ENCODE measurements at places on chromosomes 2 and 18.

DNA sequence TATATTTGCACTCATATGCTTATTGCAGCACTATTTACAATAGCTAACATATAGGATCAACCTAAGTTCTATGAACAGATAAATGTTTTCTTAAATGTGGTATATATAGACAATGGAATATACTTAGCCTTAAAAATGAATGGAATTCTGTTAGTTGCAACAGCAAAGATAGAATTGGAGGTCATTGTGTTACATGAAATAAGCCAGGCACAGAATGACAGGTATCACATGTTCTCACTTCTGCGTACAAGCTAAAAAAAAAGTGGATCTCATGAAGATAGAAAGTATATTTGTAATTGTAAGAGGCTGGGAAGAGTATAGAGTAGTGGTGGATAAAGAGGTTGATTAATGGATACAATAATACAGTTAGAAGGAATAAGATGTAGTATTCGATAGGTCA is 255.5 kb upstream of the SETBP1 start:
- DNase-seq: no peak

- no peak for DNase-seq
Observed at GRCh38 chr2:196590286-196590685, 49.2 kb upstream of the CCDC150 start.

DNA sequence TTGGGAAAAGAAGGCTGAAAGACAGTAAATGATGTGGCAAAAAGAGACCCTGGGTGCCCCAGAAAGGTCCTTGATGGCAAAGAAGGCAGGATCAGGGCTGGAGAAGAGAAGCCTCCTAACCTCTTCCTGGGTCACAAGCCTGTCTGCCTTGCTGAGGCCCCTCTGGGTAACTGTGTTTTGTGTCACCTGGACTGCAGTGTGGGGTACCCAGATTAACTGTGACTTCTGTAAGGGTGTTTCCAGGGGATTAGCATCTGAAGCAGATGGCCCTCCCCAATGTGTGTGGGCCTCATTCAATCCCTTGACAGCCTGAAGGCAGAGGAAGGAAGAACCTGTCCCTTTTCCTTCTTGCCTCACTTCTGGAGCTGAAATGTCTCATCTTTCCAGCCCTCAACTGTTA is 35.6 kb upstream of the APCDD1 start:
- no peak for DNase-seq

DNA sequence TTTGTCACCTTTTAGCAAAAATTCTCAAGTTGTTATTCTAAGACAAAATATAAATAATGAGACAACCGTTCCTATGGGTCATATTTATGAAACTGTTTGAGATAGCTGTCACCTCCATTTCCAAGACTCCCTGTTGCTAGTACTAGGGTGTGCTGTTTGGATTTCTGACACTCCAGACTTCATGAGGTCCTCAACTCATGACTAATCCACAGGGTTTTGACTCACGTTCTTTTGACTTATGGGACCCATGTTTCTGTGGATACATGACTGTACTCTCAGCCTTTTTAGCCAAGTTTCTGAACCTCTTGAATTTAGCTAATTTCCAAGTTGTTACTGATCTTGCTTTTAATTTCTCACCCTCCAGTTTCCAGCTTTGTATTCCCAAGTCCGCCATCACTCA is 178.7 kb upstream of the FAM98A start:
- no peak for DNase-seq

- no peak for DNase-seq
Observed at GRCh38 chr2:31511376-31511775, 69.4 kb downstream of the SRD5A2 start.

DNA sequence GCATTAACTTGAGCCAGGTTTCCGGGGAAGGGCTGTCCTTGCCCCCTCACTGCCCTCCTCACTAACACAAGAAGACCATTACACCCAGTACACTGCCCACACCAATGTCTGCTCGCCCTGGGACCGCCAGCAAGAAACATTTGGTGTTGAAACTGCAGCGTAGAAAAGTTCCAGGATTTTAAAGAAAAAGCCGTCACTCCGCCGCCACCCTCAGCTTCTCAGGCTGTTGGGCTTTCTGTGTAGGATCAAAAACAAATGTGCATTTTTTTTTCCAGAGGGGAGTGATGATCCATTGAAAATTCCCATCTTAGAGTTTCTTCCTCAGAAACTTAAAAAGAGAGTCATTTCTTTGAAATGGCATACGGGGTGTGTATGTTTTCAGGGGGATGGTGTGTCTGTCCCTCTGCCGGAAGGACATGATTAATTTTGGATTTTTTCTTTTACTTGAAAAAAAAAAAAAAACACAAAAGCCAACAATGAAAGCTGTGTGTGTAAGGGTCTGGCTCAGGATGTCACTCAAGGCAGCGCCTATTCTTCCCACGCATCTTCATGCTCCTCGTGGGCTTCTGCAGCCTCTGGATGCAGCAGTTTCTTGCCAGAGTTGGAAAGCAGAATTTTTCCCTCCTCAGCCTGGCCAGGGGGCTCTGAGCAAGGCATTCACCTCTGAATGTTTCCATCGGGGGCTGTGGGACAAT is 184.9 kb downstream of the GLI2 start:
- DNase-seq: no peak

DNA sequence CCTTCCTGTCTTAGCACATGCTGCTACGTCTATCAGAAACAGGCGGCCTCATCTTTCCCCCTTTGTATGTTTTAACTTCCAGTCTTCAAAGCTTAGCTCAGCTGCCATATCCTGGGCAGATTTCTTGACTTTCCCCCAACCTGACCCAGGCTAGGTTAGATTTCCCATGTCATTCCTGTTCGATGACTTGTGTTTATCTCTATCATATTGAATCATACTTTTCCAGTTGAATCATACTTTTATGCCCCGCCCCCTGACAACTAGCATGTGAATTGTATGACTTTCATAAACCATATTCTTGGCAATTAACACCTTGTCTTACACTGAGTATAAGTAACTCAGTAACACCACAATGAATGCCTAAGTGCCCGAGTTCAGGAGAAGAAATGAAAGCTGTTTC is 128.3 kb downstream of the CYRIA start:
- no peak for DNase-seq

GRCh38 chr18:63224630-63225029 is 94.9 kb downstream of the BCL2 start:
- no peak for DNase-seq

DNA sequence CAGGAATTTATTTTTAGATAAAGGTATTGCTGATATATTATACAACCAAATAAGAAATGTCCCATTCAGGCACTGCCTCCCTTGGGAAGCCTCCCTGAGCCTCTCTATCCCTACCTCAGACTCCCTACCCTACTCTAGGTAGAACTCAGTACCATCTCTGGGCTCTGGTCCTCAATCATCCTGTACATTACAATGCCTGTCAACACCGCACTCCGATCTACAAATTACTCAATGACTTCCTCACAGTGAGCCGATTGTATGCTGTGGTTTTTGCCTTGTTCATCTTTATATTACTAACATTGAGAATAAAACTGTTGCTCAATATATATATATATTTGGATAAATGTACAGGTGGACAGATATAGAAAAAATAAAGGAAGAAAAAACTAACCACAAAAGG is 207.5 kb downstream of the STK39 start:
- DNase-seq: no peak

DNA sequence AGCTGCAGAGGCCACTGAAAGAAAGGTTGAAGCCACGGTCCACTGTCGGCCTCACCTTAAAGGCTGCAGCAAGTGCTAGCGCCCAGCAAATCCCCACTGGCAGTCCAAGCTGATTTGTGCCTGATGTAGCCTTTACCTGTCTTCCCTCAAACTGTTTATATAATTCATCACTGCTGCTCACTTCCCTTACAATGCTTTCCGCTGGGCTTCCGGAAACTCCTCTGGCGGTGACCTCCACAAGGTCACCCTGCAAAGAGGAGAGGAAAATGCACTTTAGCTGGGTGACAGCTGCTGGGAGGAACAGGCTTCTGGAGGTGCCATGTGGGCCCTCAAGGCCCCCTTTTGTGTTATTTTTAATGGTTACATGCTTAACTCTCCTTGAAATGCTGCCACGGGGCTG is 126.2 kb downstream of the CMPK2 start:
- no peak for DNase-seq

DNA sequence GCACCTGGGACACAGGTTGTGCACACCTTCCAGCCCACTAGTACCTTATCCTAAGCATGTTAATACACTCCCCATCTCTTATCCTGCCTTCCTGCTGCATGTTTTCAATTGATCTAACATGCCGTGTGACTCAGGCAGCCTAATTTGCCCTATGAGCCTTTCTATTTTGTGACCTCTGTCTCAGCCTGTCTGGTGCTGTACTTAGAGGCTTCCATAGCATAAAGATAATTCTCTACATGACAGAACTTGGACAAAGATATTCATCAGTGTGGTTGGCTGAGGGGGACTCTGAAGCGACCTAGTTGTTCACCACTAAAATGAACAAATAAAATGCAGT is 8.6 kb upstream of the TMEM37 start:
- DNase-seq: no peak

- no peak for DNase-seq
Observed at GRCh38 chr2:189629531-189630453, 31.5 kb upstream of the ASNSD1 start.

DNA sequence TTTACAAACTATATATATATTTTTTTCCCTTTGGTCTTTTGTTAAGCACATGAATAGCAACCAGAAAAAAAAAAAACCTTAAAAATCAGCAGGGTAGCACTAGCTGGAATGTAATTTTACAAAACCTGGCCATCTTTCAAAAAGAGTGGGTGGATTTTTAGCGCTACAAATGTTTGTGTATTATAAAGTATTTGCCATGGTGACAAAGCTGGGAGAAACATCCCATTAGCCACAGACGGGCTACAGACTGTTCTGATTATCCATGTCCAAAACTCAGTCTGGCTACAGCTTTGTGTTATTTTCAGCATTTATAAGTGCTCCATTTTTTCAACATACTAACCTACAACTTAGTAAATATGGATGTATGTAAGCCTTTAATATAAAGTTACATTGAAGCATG is 249.5 kb upstream of the TANK start:
- no peak for DNase-seq

DNA sequence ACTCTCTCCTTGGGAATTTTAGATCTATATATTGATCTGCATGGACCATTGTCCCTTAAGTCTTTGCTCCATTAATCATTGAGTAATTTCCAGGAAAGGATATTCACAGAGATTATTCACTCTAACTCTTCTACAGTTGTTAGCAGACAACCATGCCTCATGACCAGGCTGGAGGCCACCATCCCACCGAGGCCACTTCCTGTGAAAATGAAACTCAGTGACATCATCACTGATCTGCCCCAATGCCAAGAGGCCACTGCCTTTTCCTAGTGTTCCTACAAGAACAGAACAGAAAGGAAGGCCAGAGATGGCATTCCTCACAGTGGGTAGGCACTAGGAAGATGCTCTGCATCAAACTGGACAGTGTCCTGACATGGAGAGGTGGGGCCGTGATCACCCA is 161.3 kb downstream of the DTNA start:
- no peak for DNase-seq

DNA sequence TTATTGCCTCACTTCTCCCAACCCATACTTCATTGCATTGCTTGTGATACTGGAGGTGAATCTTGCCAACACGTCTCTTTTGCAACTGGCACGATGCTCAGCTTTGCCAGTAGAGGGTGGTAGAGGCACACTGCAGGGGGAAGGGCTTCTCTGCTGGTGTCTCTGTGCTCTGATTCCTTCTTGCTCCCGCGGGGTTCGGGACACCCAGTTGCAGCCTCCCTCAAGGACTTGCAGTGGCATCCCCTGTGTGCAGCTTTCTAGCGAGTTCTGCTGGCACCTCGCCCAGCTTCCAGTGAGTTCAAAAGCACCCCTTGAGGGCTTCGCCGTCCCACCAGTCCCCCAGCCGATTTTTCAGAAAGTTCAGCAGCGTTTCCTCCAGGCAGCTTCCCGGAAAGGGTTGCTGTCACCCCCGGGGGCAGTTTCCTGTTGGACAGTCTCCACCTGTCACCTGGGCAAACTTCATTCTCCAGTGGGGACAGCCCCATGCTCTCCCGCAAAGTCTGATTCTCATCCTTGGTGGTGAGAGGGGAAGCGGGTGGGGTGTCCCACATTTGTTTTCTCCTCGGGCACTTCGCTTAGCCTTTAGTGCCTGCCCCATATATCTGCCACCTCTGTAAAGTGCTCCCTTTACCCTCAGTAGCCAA is 35.4 kb upstream of the EN1 start:
- peak; percentile 76 for DNase-seq

- DNase-seq: no peak
Observed at GRCh38 chr2:35803126-35803525, 552.5 kb upstream of the CRIM1 start.

GRCh38 chr2:116499389-116499788 is 1315.1 kb upstream of the DDX18 start:
- no peak for DNase-seq

DNA sequence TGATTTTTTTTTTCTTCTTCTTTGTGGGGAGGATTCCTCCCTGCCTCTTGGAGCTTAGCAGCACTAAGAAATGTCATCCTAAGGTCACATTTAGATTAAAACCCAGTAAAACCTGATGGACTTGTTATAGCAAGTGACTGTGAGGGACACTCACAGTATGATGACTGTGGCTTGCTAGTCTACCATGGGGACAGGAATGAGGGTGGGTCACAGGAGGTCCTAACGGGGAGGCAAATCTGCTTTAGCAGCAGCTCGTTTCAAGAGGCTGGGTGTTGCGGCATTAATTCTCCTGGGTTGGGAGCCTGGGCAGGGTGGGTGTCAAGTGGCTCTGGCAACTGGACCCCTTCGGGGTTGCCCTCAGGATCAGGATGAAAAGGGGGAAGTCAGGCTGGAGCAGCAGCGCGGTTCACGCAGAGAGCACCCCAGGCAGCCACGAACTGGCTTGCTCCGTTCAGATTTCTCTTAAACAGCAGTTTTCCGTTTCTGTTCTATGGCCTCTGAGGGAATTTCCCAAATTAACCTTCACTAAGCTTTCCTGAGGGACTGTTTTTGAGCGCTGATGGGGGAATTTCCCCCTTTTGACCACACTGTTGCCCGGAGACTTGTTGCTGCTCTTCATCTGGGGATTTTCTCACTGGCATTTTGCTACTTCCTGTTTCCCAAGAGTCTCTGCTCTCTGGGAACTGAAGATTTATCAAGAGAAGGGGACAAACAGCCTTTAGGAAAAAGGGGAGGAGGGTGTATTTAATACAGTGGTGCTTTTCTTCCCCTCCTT is 59.8 kb upstream of the PELI1 start:
- DNase-seq: no peak

DNA sequence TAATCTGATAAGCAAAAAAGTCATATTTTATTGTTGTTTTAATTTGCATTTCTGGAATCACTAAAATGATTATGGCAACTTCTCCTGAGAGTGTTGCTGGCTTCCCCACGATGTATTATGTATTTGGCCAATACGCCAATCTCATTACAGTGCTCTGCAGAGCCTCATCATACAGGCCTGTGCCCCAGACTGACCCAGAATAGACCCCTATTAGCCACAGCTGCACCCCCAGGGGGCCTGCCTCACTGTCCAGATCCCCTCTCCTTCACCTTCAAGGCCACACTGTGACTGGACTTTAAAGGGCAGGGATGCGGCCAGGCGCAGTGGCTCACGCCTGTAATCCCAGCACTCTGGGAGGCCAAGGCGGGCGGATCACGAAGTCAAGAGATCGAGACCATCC is 17.4 kb upstream of the COX7A2L start:
- no peak for DNase-seq

GRCh38 chr2:238580486-238580885 is 153.8 kb downstream of the ASB1 start:
- no peak for DNase-seq

Measured in WTC11 (cell line).